CD4-positive, alpha-beta T cell treated with Interferon alpha-2 for 1 hour (primary cell): ENCODE measurements at places on chromosomes 7 and 10.
A peak's percentile ranks its signal among the peaks of the same experiment; 100 is the strongest.

- no peak for DNase-seq
Observed at GRCh38 chr10:128102480-128103228, 23.6 kb downstream of the MKI67 start.

GRCh38 chr10:77939561-77940001 lies 13.0 kb upstream of the DLG5 start:
- DNase-seq: no peak

DNA sequence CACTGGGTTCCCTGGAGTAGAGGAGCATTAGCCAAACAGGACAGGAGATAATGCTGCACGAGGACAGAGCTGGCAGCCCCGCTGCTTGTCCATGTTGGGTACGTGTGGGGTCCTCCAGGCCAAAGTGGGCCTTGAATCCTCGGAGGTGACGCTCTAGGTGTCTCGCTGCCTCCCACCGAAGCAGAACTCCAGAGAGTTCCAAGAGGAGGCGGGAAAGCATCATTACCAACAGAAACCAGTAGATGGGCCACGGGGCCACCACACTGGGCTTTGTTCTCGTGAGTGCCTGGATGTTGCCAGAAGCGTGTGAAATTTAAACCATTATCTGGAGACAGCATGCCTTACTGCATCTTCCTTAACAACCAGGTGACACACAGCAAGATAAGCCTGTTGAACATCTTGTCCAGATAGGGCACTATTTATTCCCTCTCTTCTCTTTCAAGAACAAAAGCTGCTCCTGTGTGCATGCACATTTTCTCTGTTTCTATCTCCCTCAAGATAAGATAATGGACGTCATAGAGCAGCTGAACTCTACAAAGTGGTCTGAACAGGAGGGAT lies 56.8 kb downstream of the TNS3 start:
- no peak for DNase-seq

DNA sequence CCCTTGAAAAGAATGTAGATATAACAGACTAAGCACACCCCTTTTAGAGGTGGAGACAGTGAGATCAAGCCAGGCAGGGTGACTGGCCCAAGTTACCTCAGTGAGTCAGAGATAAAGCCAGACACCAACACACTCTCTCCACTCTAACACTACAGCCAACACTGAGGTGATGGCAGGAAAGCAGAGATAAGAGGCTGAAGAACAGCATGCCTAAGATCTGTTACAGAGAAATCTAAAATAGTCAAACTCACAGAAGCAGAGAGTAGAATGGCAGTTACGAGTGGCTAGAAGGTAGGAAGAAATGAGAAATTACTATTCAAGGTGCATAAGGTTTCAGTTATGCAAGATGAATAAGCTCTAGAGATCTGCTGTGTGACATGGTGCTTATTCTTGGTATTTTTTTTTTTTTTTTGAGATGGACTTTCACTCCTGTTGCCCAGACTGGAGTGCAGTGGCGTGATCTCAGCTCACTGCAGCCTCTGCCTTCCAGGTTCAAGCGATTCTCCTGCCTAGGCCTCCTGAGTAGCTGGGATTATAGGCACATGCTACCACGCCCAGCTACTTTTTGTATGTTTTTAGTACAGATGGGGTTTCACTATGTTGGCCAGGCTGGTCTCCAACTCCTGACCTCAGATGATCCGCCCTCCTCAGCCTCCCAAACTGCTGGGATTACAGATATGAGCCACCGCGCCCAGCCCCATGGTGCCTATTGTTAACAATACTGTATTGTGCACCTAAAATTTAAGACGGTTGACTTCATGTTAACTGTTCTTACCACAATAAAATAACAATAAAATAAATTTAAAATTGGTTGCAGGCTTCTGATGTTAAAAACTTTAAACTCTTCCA lies 28.7 kb downstream of the ICA1 start:
- DNase-seq: no peak

DNA sequence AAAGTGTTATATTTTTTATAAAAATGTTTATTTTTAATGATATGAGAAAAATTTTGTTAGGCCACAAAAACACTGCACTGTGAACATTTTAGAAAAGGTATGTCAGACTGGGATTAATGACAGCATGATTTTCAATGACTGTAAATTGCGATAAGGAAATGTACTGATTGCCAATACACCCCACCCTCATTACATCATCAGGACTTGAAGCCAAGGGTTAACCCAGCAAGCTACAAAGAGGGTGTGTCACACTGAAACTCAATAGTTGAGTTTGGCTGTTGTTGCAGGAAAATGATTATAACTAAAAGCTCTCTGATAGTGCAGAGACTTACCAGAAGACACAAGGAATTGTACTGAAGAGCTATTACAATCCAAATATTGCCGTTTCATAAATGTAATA lies 64.8 kb upstream of the CAPZA2 start:
- no peak for DNase-seq

GRCh38 chr7:149292462-149292823 lies 30.4 kb downstream of the ZNF783 start:
- no peak for DNase-seq

DNA sequence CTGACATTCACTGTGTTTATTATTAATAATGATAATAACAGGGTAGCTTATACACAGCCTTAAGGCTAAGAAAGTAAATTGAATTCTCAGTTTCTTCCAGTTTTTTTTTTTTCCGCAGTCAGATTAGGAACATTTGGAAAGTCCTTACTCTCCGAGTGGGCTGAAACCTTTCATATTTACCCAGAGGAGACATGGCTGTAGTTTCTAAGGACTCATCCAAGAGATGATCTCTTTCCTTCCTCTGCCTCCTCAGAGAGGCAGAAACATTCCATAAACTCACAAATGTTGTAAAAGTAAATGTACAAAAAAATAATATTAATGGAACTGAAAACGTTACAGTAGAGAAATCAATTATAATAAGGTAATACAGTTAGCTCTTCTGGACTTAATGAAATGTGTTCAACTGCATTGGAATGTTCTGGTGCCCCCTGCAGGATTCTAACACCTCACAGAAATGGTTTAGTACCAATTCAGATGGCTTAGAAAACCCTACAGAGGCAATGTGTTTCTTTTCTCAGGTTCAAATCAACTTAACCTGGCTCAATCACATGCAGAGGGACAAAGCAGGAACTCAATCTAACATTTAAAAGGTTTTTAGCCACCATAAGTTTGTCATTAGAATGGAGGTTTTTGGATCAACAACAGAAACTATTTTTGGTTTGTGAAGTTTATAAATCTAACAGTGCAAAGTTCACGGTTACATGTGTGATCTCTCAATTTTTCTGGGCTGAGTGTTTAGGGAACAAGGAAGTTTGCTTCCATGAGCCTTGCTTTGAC lies 71.7 kb downstream of the ICA1 start:
- peak; percentile 81 for DNase-seq
